Stimulated activated CD8-positive, alpha-beta memory T cell treated with anti-CD3 and anti-CD28 coated beads, Interleukin-4, amount 100 ng/mL, for 4 hours (primary cell): ENCODE measurements at places on chromosomes 2 and 18.

DNA sequence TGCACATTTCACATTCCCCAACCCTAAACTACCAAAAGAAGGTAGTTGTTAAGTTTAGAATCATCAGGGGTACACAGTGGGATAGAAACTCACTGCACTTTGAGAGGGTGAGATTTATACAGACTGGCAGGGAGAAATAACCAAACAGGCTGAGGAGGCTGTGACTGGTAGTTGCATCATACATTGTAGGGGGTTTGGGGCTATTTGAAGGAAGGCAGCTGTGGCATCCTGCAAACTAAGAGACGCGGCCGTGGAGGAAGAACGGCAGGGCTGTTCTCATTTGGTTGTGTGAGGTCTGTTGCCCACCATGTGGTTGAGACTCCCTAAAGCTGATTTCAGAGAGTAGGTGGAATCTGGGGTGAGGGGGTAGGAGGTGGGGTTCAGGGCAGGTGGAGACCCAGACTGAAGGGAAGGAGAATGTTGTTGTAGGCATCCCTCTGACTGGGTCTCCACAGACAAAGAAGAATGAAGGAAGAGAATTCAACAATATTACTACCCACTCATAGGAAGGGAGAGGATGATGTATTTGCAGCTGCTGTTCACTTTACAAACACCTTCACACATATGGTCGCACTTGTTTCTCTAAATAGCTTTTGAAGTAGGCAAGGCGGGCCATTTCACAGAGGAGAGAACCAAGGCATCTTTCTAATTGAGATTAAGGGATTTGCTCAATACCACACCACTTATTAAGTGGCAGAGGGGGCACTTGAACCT lies 170.9 kb upstream of the SIX2 start:
- DNase-seq = no peak

DNA sequence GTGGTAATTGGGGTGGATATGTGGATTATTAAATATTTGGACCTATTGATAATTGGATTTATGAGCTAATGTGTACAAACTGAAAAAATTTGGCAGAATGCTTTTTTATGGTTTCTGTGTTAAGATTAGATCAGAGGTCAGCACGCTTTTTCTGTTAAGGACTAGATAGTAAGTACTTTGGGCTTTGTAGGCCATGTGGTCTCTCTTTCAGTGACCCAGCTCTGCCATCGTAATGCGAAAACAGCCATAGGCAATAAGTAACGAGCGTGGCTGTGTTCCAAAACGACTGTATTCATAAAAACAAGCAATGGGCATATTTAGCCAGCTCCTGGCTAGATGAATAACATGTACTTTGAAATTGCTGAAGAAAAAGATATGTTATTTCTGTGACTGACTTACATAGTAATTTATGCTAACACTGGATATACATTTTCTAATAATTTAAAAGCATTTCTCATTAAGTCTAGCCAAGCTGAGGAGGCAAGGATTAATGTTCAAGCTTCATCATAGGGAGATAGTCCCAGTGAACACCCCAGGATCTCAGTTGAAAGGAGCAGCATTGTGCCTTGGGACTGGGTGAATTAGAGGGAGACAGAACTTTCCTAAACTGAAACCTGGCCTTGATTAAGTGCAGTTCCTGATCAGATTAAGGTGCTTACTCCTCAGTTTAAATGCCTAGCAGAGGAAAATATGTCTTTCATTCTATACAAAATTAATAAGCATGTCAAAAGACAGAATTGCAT lies 20.0 kb downstream of the CCDC138 start:
- no peak for DNase-seq

- no peak for DNase-seq
Observed at GRCh38 chr2:239762106-239762505, 263.0 kb downstream of the NDUFA10 start.

GRCh38 chr2:61727746-61728145 lies 126.1 kb downstream of the FAM161A start:
- DNase-seq = no peak

GRCh38 chr2:141611-142010 lies 95.3 kb upstream of the FAM110C start:
- DNase-seq = no peak

DNA sequence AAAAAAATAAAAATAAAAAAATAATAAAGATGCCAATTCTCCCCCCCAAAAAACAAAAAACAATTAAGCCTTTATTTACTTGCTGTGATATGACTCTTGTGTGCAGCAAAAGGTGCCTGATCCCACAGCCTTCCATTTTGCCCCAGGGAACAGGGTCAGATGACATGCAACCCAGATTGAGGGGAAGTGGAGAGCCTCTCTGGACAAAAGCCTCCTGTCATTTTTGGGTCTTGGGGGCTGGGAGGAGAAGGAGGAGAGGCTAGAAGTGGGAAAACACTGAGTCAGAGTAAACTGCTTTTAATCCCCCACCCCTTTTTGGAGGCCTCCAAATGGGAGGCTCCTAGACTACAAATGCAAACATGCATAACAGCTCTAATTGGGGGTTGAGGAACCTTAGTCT lies 46.6 kb upstream of the SCG2 start:
- no peak for DNase-seq
